Activated T-cell treated with anti-CD3 and anti-CD28 coated beads for 24 hours (primary cell): ENCODE measurements at places on chromosomes 12 and 14.

DNA sequence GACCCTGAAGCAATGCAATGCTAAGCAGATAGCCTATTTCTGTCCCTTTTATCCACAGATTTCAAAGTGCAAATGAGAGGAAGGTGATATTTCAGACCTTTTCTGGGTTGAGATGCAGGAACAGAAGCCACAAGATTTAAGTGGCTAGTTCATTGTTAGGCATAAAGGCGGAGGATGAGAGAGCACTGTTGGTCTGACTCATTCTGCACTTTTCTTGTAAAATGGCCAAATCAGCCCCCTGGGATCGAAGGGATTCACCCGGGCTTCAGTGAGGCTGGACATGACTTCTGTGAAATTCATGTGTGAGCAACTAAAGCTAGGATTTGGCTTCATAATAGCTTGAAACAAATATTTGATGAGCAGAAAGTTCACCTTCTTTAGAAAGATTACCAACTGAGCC lies 101.9 kb upstream of the OVCH1 start:
- no peak for DNase-seq

- DNase-seq = no peak
Measured at GRCh38 chr12:24996820-24997219, 47.9 kb upstream of the BCAT1 start.

DNA sequence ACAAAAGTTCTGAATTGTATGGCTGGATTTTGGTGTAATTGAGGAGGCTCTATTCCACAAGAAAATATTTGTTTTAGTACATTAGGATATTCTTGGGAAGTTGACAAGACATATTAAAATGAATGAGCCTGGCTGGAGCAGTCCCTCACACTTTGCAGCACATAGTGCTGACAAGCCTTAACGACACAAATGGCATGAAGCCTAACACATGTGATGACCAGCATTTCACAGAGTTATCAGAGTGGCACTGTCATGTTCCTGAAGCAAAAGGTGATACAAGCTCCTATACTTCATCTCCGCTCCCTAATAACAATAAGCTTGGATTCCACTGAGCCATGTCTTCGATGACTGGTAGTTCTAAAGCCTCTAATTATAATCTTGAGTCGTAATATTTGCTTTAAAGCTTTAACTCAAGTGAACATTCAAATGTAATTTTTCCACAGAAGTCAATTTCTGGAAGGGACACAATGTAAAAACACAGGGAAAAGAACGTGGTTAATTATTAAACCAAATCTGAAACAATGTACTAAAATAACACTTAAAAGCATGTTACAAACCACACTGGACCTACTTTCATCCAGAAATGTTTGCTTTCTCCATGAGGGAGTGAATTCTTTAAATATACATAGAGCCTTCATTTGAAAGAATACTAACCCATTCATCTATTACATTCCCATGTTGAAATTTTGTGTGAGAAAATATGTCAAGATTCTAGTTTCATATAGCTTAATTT lies 49.6 kb downstream of the GRIP1 start:
- no peak for DNase-seq

GRCh38 chr12:42790761-42791151 lies 201.2 kb upstream of the PRICKLE1 start:
- DNase-seq = no peak

DNA sequence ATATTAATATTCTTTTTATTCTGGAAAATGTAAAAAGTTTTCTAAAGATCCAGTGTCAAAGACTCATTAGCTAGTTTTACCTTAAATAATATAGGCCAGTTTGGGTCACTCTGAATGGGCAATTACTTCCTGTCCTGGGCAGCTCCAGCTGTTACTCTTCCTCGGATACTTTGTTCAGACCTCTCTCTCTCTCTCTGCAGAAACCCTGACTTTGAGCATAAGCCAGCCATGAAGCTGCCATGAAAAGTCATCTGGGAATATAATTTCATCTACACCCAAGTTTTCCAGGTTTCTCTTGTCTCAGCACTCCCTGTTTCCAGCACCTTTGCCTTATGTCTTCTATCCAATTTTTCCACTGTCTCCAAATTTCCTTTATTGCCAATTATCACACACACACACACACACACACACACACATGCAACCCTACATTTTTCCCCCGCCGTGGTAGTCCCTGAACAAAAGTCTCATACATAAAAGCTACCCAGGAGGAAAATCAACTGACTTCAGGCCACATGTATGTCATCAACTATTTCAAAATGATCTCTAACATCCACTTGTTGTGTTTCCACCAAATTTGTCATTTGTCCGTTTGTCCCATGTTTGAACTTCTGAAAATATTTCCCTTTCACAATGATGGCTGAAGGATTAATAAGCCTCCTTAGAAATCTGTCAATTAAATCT lies 318.1 kb downstream of the SSPN start:
- no peak for DNase-seq
